ENCODE measurements at places on chromosomes 3 and 15.

DNA sequence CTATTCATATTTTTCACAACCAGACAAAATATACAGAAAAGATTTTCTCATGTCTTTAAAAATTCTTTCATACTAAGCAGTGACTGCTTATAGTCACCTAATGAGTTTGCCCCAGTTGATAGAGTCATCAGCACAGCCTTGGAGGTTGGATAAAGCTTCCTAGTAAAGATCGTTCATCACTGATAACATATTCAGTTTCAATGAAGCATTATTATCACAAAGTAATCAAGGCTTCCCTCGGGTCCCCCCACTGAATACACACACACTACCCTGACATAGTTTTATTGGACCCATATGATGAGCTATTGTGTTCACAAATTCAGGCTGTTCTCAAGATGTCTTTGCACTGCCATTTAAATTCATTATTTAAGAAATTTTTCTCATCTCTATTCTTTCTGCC lies 297.8 kb downstream of the KCNH8 start:
- no peak for DNase-seq

- no peak for DNase-seq
Observed at GRCh38 chr3:43885908-43886618, 195.3 kb downstream of the ABHD5 start.

GRCh38 chr3:42151596-42152168 lies 60.5 kb downstream of the TRAK1 start:
- DNase-seq, result no peak

DNA sequence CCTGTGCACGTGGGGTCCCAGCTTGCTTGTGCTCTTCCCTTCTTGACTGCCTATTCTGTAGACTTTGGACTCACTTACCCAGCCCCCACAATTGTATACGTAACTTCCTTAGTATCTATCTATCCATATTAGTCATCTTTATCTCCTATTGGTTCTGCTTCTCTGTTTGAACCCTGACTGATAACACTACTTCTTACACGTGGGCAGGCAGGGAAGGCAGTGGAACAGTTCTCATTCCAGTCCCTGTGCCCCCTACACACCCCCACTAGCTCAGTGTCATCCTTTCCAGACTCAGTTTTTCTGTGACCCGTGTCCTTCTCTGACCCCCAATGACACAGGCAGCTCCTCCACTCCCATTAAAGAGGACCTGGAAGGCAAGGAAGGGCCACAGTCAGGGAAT lies 74.2 kb upstream of the FBN1 start:
- DNase-seq, result no peak

DNA sequence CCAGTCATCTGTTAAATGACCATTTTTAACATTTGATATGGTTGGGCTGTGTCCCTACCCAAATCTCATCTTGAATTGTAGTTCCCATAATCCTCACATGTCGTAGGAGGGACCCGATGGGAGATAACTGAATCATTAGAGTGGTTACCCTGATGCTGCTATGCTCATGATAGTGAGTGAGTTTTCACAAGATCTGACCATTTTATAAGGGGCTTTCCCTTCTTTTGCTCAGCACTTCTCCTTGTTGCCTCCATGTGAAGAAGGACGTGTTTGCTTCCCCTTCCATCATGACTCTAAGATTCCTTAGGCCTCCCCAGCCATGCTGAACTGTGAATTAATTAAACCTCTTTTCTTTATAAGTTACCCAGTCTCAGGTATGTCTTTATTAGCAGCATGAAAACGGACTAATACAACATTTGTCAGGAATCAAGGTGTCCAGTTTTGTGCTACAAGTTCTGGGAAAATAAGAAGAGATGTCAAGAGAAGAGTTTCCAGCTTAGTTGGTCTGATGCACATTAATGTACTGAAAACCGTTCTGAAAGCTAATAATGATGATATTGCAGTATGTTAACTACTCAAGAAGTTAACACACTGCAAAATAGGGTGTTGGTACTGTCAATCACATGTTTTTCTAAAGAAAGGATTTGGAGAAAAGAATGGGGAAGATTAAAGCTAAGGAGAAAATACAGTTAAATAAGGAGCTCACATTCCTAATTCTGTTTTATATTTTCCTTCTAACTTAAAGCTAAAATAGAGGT lies 67.9 kb downstream of the ATP8B4 start:
- DNase-seq, result no peak

GRCh38 chr15:69574506-69574905 lies 121.9 kb downstream of the RPLP1 start:
- DNase-seq, result no peak

- no peak for DNase-seq
Observed at GRCh38 chr3:184460276-184460675, 80.4 kb downstream of the CHRD start.

DNA sequence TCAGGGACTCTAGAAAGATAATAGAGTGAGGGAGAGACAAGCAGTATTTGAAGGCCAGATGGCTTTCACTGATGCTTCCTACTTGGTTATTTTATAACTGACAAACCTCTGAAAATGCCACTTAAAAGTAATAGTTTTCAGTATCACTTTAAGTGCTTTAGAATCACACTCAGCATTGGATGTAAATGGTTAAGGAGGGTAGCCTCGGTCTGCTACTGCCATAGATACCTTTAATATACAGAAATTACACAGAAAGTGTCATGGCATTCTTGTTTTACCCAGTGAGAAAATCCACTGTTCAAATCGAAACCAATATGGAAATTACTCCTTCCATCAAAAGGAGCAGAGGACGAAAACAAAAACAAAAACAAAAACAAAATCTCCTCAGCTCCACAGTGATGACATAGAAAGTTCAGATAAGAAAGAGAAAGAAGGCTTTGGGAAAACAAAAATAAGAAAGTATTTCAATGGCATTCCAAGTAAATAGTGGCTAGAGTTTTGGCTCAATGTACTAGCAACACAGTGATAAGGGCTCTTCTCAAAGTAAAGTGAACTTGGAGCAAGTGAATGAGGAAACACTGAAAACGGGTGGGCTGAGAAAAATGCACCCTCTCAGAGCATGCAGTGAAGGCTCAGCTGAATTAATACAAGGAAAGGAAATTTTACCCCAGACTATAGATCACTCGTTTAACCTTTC lies 43.2 kb upstream of the CD47 start:
- DNase-seq, result no peak

DNA sequence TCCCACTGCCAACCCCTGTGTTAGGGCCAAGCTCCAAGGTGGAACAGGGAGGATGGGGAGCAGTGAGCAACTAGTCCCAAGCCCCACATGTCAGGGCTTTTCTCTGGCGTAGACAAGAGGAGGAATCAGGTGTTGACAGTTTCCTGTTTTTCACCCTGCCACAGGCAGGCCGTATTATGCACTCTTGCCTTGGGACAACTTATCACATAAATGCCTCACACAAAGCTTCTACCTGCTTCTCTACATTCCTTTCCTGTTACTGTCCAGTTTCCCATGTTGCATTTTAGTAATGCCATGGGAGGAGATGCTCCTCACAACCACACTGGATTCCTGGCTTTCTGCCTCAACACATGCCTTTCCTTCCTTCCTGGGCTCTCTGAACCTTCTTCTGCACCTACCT lies 381.2 kb upstream of the ATP11B start:
- DNase-seq, result no peak

GRCh38 chr15:87971076-87971475 lies 285.5 kb downstream of the NTRK3 start:
- no peak for DNase-seq

- no peak for DNase-seq
Observed at GRCh38 chr3:115251509-115251908, 104.4 kb upstream of the ZBTB20 start.

- no peak for DNase-seq
Observed at GRCh38 chr3:87975716-87976115, 83.1 kb downstream of the CGGBP1 start.

DNA sequence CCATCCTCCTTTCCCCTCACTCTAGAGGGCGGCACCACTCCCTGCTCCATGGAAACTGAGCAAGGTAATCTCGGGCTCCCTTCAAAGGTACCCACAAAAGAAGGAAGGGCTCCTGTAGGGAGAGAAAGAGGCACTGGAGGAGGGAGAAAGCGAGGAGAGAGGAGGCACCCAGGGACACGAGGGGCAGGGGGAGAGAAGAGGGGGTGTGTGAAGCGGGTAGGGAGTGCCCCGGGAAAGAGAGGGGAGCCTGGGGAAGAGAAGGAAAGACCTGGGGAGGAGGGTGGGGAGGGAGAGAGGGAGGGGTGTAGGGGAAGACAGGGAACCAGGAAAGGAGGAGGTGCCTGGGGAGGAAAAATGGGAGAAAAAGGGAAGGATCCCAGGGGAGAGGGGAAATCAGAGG lies 523 bp downstream of the VILL start:
- no peak for DNase-seq

DNA sequence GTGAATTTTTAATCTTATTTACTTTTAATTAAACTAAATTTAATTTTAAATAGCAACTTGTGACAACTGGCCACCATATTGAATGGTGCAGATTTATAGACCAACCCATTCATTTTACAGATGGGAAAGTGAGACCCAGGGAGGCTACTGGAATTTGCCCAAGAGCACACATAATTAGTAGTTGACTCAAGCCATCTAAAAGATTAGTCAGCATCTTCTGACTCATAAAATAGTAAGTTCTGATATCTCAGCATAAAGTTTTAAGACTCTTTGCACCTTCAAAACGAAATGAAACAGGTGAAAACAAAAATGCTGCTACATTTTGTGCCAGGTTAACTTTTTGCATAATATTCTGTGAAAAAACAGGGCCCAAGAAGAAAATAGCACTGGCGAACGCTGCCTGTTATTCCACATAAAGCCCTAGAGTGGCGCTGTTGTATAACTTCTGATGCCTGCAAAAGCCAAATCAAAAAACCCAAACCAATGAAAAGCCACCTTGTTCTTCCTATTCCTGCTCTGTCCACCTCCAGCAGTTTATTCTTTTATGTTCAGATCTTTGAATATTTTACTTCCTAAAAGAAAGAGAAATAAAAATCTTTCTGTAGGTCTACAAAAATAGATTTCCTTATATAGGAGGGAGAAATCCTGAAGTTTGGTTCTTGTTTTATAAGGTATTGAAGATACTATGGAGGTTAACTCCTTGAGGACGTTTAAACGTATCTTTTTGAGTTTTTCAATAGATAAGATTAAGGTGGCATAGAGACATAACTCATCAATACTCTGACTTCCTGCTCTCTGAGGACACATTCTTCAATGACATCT lies 62.8 kb downstream of the OTOL1 start:
- no peak for DNase-seq

DNA sequence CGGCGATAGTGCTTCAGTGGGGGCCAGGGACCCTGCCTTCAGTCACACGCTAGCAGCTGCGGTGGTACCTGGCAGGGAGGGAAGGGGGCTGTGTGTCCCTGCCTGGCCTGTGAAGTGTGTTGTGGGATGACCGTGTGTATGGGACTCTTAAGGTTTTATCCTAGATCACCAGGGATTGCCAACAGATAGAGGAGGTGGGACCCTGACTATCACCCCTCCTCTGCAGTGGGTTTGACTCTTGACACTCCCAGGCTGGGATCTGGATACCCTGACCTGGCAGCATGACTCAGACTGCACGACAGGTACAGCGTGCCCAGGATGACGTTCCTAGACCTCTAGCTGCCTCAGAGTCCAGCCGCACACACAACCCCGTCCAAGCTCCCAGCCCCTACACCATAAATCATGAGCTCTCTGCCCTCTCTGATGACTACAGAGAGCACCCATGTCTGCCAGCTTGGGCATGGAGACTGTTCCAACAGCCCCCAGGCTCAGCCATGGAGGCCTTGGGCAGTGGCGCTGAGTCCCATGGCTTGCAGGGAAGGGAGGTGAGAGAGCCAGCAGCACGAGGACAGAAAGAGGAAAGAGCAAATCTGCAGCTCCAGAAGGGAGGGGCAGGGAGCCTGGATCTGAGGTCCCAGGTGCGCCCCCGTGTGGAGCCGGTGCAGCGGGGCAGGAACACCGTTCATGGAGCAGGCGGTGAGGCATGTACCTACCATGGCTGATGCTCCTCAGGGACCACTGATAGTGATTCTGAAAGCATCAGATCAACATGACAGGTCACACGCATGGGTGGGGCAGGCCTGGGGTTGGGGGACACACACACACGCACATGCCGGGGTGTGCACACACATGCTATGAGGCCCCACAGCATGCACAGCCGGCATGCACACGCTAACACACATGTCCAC lies 71.0 kb downstream of the ADAMTS7 start:
- DNase-seq, result no peak

DNA sequence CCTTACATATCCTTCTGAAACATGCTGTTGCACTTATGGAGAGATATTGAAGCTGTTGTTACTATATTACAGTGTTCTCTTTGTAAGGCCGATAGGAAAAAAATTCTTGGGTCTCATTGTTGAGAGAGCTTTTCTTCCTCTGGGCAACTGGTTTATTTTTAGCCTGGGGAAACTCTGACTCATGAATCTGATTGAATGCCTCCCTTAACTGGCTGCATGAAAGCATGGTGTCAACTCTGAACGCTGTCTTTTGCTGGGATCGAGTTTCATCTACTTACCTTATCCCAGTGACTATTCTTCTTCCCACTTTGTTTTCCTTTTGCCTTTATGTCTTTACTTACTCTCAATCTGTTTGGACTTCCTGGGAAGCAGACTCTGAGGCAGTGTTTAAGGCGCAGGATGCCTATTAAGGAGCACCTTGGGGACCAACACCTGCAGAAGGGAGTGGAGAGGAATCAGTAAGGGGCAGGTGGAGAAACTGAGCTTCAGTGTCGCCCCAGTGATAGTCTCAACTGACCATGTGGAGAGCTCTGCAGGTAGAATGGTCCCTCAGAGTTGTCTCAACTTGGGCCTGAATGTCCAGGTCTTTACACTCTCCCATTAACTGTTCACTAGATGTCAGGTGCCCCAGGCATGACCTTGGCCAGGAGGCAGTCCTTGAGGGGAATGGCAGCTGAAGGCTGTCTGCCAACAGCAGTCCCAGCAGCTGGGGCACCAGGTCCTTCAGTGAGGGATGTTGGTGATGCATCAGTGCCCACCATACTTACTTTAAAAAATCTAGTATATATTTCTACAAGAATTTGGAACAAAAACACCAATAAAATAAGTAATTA lies 88.9 kb upstream of the CCNL1 start:
- DNase-seq, result no peak

DNA sequence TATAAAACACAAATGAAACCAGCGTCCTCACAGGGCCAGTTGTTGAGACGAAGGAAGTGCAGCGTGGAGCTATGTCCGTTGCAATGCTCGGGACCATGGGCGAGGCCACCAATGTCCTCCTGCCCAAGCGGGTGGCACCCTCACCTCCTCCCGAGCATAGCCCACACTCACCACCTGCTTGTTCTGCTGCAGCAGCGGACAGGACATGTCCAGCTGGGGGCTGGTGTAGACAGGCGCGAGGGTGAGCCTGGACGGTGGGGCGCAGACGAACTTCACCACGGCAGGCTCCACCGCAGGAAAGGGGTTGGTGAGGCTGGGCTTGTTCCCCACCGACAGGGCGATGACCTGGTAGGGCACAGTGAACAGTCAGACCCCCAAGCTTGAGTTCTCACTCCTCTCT lies 62.1 kb downstream of the NUP210 start:
- DNase-seq, result no peak

- DNase-seq, result no peak
Observed at GRCh38 chr15:52651868-52652267, 27.3 kb downstream of the ATOSA start.

DNA sequence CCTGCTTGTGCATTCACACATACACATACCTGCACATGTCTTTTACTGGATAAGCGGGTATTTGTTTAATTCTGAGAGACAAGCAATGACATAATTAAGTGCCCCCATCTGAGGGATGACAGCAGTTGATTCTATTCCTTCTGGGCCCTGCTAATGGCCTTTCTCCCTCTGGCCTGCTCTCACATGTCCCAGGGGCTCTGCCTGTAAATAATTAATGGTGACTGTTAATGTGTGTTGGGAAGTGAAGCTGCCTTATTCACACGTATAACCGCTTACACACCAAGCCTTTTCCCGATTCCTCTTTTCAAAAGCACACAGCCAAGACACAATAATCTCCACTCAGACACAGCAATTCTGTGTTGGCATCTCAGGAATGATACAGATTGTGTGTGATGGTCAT lies 47.8 kb downstream of the LRRK1 start:
- DNase-seq, result no peak

All from cortex of kidney (tissue), 1 donor.